Frontal cortex (tissue), 4 donors: ENCODE measurements at places on chromosomes 7 and 10. TPM values are rescaled to one million over a fixed set of nuclear protein-coding genes. Genes with fewer than 3 reads are reported as not detected.

PRRT4 gene
- total RNA-seq = 3.3 TPM

TMEM140 gene
- total RNA-seq = 0.41 TPM

FAM25G gene
- not detected for total RNA-seq

TAS2R3 gene
- total RNA-seq = 1.2 TPM

VSTM4 gene
- total RNA-seq = 2.4 TPM

LIPN gene
- not detected for total RNA-seq

HABP2 gene
- not detected for total RNA-seq

TRIM50 gene
- not detected for total RNA-seq

FANK1 gene
- 1.2 TPM for total RNA-seq

POU6F2 gene
- 3.3 TPM for total RNA-seq

FKBP6 gene
- not detected for total RNA-seq

LIPK gene
- not detected for total RNA-seq

PAPOLB gene
- 0.82 TPM for total RNA-seq

OPN4 gene
- not detected for total RNA-seq

MAT1A gene
- total RNA-seq = under 0.01 TPM

PROSER2 gene
- 0.41 TPM for total RNA-seq

HERC4 gene
- total RNA-seq = 72.6 TPM

SCART1 gene
- under 0.01 TPM for total RNA-seq

ATOH7 gene
- 0.41 TPM for total RNA-seq

GIMAP6 gene
- total RNA-seq = 6.9 TPM

ANKRD61 gene
- total RNA-seq = under 0.01 TPM

EGR2 gene
- total RNA-seq = 1.6 TPM

COL26A1 gene
- 14.3 TPM for total RNA-seq

AGAP3 gene
- total RNA-seq = 92.9 TPM

LGI1 gene
- total RNA-seq = 23.2 TPM
